ENCODE measurements at places on chromosomes 2 and 18.

DNA sequence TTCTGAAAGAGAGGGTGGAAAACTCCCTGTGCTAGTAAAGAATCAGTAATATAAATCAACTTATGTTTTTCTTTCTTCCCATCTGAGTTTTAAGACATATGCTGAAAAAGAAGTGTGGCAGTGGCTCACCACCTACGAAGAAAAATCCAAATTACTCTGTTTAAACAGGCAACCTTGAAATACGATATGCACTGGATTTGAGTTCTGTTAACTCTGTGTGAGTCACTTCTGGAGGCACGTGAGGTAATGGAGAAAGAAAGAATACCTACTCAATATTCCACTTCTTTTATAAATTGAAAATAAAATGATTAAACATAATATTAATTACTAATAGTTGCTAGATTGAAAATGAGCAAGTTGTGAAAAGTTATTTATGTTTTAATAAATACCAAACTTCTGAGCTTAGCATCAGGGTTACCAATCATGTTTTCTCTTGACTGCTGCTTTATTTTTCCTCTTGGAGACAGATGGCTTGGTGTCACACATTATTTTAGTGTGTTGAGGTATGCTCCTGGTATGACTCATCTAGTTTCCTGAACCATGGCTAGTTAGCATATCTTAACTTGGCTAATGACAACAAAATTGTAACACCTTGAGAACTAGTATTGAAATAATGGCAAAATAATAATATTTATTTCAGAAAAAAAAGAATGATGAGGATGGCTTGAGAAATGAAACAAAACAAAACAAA, 1705.5 kb upstream of the PIK3C3 start:
- DNase-seq = no peak

DNA sequence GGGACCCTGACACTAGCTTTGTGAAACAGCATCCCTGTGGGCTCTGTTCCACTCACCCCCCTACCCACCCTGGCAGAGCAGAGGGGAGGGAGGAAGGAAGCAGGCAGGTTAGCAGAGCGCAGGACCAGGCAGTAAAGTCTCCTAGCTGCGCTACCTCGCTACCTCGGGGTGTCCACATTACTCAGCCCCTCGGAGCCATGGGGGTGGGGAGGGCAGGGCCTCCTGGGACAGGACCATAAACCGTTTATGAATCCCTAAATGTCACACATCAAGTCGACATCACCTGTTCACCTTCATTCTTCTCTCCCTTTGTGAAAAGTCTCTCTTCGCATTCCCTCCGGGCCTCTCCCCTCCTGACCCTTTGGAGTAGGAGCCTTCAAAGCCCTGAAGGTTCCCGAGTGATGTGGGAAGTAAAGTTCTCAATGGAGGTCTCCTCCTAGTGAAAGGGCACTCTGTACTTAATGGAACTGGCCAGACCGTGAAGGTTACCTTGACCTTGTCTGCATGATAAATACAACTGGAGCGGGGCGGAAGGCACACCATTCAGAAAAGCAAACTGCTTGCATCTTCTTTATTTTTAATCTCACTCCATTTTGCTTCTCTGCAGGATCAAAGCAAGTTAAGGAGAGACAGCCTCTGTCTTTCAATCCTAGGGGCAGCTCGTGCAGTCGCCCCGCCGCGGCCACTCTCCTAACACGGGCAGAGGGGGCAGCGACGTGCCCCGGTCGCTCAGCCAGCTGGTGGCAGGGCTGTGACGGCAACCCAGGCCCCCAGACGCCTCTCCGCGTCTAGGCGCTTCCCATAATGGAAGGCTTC, 23.7 kb upstream of the SMAD7 start:
- no peak for DNase-seq

DNA sequence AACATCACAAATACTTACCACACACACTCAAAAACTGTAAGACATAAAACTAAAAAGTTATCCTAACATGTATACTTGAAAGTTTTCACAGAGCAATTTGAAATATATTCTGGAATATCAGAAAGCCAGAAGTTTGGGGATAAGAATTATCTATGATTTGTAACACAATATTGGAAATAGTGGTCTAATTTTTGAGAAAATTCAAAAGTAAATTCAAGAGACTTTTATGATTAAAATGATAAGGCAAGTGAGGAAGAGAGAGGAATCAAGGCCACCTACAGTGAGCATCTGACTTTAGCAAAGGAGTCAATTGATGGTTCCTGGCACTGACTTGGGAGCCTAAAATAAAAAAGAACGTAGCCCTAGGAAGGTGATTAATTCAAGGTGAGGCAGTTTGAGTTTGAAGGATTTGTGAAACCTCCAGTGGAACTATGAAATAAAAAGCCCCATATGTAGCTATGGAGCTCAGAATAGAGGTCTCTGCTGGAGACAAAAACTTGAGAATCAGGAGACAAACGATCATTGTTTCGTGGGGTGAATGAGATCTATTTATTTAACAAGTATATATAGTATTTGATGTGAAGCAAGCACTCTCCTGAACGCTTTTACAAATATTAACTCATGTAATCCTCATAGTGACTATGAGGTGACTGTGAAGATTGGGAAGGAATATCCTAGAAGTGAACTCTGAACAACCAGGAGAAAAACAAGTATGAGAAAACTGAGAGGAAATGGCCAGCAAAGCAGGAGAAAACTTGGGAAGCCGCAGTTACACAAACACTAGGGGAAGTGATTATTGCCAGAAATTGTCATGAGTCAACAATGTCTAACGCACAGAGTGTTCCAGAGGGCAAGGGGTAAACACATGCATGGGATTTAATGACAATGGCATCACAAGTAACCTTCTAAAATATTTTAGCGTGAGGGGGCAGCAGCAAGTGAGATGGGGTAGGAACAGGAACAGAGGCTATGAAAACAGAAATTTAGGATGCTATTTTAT, 12.8 kb downstream of the TFPI start:
- DNase-seq = no peak

DNA sequence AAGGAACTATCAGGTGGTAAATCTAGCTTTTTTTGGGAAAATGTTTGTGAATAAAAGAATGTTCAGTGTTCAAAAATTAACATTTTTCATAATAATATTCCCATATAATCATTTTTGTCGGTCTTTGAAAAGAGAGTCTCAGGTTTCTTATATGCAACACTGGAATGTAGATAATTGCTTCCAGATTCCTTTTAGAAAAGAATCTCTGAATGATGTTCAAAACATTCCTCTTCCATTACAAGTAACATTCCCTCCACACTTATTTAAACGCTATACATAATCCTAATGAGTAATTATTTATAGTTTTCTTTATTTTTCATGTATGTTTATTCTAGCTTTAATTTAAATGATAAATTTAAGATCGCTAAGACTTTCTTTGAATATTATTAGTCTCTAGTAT, 7.0 kb downstream of the ZSWIM2 start:
- no peak for DNase-seq

DNA sequence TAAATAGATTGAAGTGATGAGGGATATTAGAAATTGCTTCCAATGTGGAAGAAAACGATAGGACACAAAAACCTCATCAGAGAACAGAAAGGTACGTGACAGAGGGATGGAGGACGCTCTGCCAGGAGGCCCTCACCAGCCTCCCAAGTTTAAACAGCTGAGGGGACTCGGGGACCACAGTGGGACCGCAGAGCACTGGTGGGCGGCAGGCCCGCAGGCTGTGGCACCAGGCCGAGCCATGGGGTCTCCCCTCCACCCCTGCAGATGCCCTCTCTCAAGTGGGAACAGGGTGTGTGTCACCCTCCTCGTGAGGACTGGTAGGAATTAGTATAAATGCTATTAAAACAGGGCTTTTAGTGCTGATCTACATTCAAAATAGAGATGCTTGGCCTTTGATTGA, 10.8 kb downstream of the NDUFA10 start:
- no peak for DNase-seq

DNA sequence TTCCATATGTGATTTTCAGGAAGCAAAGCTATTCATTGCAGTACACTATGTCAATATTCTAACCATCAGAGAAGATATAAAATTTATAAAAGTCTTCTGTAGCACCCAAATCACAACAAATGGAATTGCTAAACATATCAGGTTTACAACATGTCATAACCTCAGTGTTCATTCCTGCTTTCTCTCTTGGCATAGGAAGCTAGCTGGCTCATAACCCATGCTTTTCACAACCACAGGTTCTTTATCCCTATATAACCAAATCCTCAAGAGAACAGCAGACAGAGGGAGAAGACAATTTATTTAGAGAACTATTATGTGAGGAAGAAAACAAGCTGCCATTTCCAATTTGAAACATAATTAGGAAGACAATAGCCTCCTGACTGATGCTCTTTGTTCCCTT, 997.0 kb upstream of the ACVR2A start:
- DNase-seq = no peak

- DNase-seq = no peak
These were observed 56.1 kb upstream of the TTN start for GRCh38 chr2:178863130-178863855.

- no peak for DNase-seq
These were observed 46.2 kb upstream of the ARHGAP28 start for GRCh38 chr18:6683112-6683876.

DNA sequence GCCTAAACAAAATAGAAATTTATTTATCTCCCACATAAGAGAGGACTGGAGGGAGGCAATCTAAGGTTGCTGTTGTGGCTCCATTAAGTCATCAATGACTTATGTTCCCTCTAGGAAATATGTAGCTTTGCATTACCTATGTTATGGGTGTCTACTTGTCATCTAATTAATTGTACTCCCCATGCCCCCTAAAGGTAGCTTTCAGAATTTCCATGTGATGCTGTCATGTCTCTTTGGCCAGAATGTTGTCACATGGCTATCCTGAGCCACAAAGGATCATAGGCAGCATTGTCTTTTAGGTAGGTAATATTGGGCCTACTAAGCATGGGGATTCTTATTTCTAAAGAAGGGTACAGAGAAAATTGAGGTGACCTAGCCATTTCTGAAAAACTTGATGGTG, 935.6 kb upstream of the FANCL start:
- no peak for DNase-seq

GRCh38 chr2:84493514-84493913, 22.8 kb upstream of the DNAH6 start:
- no peak for DNase-seq

GRCh38 chr2:7736646-7737305, 819.6 kb downstream of the RNF144A start:
- no peak for DNase-seq

DNA sequence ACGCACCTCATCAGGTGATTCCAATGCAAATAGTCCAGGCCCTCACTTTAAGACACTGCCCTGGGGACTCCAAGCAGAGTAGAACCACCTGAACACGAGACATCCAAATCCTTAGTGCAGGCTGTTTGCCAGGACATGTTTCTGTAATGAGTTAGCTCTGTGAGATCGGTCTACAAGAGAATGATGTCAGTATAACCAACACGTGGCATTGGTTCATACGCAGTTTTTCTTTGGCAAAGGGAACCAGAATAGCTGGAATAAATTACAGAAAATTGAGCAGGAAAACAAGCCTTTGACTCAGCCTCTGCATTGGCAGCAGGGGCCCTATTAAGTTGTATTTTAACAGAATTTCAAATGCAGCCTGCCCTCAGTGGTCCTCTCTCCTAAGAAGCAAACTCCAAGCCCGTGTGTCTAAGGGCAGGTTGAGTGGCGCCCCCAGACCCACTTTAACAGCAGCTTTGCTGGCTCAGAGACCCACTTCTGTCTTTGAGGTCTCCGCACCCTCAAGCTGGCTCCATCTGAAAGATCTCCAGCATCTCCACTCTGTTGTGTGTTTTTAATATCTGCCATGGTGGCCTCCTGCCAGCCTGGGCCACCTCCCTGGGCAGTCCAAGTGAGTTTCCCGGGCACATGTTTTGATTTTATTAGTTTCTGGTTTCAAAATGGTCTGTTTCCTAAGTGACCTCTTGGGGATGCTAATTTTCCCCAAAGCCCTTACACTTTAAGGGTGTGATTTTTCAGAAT, 61.3 kb downstream of the ALPK2 start:
- DNase-seq = no peak

DNA sequence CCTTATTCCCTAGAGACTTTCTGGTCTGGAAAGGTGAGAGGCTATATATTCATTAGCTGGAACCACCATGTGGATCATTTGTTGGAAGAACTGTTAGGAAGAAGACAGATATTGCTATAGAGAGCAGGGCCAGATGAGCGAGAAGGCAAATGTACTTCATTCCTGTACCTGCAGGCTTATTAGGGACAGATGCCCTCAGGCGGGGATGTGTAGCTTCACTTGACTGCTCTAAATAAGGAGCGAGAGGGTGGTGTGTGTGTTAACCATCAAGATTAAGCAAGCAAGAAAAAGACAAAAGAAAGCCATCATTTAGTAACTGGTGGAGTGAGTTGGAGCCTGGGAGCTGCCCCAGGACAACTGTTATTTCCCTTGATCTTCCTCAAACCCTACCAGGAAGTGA, 36.4 kb downstream of the NEDD4L start:
- DNase-seq = no peak

DNA sequence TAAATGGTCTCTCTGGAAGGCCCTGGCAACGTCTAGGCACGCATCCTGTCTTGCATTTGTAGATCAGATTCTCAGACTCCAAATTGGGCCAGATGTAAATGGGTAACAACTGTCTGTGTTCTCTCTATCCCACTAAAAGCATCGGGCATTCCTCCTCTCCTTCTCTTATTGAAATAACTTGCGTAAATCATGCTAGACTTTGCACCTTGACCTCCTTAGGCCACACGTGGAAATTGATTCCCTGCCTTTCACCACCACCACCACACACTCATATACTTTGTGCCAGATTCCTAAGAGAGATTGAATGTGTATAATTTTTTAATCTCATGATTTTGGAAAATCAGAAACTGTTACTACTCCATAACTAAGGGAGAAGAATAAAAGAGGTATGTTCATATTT, 21.3 kb downstream of the MAPRE3 start:
- no peak for DNase-seq

DNA sequence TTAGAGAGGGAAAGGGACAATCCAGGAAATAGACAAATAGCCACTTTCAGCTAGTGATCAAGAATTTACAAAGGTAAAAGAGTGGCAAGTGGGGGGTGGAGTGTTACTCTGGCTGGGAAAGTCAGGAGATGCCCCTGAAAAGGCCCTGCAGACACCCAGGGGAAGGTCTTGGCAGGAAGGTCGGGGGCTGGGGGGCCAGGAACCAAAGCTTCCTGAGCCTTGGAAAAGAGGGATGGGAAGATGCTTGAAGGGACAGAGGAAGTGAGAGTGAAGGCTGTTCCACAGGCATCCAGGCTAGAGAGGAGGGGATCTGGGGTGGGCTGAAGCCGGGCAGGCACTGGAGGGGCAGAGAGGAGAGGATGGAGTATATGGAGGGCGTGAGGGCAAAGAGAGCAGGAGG, 3.9 kb upstream of the TMEM37 start:
- DNase-seq = no peak

GRCh38 chr18:78637442-78638402, 341.9 kb upstream of the SALL3 start:
- no peak for DNase-seq

DNA sequence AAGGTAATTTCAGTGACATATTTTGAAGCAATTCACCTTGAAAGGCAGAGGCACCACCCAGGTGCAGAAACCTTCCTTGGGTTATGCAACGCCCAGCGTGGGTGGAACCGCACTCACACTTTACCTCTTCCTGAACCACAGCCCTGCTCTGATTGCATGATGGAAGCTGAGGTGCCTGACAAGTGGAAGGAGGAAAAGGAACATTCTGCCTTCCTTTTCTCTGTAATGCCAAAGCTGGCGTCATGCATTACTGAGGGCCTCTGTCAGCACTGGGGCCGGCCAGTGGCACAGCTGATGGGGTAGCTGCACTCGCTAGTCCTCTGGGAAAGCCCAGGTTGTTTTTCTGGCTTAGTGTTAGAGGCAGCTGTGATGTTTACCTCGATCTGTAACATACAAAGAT, 266.5 kb downstream of the NEDD4L start:
- DNase-seq = peak; percentile 26

GRCh38 chr18:35045121-35045520, 3.9 kb downstream of the MAPRE2 start:
- DNase-seq = no peak

All from stimulated activated CD8-positive, alpha-beta memory T cell treated with anti-CD3 and anti-CD28 coated beads, Interleukin-7, amount 100 ng/mL, for 48 hours (primary cell).